ENCODE measurements at places on chromosomes 12 and 14.

- peak; percentile 32 for DNase-seq
Measured at GRCh38 chr14:34713681-34714319, 593 bp downstream of the CFL2 start.

DNA sequence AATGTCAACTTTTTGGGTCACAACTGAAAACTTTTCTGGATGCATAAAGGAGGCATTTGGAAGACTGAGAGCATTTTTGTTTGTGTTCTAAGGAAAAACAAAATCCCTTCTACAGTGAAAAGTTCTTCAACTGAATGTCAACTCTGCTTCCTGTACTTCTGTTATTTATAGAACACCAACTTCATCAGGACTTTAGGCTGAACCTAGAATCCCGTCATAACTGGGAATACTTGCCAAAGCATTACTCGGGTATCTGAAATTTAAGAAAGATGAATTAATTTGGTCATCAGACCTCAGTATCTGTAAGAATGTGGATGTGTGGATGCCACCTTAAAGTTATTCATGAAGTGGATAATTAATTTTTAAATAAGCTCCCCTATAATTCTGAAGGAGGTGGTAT, 73.2 kb downstream of the FERMT2 start:
- DNase-seq: no peak

DNA sequence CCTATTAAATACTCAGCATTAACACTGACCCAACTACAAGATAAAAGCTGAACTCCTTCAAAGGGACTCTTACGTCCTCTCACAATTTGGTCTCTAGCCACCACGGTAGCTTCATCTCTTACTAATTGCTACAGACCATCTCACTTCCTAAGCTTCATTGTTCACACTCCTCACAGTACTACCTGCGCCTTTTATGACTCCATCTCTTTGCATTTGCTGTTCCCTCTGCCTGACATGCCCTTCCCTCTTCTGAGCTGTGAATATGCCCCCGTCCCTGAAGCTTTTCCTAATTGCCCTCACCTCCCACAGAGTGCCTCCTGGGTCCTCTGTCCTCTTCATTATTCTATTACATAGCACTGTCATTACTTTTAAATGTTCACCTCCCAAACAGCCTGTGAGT, 2.5 kb downstream of the EEA1 start:
- DNase-seq: no peak

DNA sequence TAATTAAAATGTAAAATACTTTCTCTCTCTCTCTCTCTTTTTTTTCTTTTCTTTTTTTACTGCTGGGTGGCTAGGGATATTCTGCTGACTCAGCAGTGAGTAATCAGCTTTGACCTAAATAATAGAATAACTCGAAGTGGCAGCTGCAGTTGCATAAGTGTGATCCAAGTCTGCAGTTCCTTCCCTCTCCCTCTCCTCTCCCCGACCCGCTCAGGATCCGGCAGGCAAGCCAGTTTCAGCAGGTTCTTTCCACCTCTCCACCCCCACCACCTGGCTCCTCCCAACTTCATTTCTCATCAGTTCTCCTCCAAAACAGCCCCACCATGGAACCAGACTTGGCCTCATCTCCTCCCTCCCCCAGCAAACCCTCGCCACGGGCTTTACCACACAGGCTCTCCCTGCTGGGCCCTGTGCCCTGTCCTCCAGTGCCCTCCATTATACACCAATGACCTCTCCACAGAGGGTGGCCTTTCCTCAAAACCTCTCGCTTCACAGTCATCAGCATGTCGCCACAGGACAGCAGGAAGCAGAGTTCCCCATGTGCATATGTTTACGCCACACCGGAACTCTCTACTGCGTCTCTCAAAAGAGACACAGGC, 22.4 kb downstream of the SLC7A8 start:
- DNase-seq: peak; percentile 22

DNA sequence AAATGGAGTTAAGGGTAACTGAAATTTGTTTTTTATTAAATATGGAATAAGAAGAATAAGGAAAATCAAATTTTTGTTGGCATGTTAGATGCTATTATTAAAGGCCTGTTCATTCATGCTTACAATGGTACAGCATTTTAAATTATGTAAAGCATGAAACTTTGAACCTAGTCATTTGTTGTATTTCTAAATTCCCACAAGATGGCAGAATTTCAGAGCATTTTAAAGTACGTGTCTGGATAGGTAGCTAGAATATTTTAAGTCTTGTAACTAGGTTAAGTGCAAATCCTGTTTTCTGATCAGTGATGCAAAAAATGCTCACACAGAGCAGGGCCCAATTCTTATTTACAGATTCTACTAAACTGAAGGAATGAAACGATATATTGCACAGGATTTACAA, 585.6 kb upstream of the MIS18BP1 start:
- no peak for DNase-seq

DNA sequence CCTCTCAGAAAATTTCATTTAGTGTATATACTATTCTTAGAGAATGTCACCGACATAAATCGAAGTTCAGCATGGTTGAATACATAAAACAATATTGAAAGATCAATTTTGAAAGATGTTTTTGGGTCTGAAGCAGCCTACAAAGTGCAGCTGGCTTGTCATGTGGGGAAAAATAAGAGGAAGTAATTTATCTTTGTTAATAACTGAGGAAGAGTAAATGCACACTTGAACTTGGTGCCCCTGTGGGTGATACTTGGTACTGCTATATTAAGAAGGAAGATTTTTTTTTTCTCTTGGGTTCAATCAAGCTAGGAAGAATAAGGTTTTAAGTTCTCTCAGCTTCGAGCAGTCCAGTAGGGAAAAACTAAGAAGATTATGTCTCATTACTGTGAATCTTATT, 661.3 kb downstream of the RPL10L start:
- no peak for DNase-seq

DNA sequence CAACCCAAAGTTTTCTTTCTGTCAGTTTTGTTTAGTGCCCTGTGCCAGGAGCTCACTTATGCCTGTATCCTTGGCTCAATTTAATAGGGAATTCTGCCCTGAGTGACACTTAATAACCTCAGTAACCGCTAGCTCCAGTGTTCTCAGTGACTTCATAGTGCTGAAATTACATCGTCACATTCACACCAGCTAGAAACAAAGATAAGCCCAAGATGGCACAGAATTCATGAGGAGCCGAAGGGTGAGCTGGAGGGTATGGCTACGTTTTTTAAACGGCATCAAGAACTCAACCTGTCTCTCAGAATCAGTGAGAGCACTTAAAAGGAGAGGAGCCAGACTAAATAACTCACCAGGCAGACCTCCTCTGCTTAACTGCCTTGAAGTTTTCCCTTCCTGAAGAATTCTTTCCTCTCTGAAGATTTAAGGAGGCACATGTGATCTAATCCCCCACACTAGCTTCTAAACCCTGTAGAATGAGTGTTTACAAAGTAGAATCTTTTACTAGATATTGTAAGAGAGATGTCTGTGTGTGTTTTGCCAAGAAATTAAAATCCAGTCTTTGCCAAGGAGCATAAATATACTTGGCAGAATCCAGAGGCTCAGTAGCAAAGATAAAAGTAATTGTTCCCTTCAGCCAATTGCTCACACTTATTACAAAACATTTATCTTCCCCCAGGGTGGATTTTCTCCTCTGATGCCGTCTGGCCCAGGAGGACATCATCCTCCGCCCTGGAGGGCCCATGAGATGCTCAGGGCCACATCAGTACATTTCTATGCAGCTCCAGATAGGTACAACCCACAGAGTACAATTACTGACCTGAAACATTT, 37.3 kb downstream of the PTGER2 start:
- peak; percentile 47 for DNase-seq

DNA sequence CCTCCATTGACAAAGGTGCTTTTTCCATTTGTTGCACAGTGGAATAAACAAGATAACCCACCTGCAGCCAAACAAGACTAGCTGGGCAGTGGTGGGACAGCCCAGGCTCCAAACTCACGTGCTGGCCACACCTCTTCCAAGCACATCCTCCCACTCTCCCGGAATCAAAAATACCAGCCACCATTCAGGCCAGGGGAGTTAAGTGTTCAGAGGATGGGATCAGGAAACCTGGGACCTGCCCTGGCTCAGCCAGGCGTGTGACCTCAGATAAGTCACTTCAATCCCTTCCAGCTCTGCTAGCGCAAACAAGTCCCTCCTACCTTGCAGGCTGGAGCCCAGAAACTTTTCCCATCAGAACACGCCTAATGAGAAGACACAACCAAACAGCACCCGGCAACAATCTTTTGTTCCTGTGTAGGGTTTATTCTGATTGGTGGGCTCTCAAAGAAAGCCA, 43.3 kb downstream of the ACTN1 start:
- peak; percentile 27 for DNase-seq

- no peak for DNase-seq
Measured at GRCh38 chr12:113203852-113204760, 17.2 kb upstream of the TPCN1 start.

GRCh38 chr12:111850526-111850925, 8.5 kb downstream of the MAPKAPK5 start:
- DNase-seq: no peak

GRCh38 chr12:10849425-10849878, at the start of gene PRR4:
Gene PRR4, minus strand, starts transcription at chr12:10849475. Its CDS starts 38 bp downstream, at chr12:10849437.
- DNase-seq: no peak

DNA sequence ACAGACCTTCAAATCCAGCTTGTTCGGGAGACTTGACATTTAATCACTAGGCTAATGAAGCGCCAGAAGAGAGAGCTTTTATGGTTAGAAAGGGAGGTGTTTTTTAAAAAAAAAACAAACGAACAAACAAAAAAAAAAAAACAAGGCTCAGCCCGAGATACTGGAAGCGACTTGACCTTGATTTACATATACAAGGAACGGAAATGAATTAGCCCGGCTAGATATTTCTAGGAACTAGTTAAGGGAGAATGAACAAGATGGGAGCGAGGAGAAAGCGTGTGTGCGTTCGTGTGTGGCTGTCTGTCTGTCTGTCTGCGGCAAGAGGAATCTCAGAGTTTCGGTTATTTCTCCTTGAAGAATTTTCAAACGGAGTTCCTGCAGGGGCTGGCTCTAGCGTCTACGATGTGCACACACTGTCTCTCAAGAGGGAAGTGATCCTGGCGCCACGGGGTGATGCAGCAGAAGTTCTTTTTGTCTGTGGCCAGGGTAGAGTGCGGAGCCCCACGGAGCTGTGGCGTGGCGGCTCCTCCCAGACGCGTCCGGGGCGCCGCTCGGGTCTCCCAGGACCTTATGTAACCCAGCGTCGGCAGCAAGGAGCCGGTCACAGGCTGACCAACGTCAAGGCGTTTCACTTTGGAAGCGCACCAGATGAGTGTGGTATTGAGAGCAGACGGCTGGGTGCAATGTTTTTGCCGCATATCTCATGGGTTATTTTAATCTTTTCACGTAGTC, 18.8 kb downstream of the SOCS2 start:
- peak; percentile 59 for DNase-seq

GRCh38 chr12:124390442-124391097, 95.7 kb downstream of the RFLNA start:
- DNase-seq: peak; percentile 80

GRCh38 chr12:91316161-91316906, 133.7 kb upstream of the DCN start:
- DNase-seq: no peak

- DNase-seq: no peak
Measured at GRCh38 chr14:76088771-76089571, 62.8 kb upstream of the GPATCH2L start.

DNA sequence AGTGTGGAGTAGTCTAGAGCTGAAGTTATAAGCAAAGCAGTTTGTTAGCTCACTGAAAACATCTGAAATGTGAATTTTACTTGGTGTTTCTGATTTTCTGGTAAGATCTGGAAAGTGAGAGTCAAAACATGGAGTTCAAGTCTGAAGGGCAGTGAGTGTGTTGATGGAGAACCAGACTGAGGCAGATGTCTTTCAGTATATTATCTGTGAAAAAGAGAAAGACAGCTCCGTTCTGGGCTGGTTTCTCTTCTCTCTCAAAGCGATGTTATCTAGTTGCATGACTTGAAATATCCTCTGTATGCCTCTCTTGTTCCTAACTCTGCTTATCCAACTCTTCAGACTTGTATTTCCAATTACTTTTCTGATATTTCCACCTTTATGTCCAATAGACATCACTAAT, 381.9 kb upstream of the RGS6 start:
- no peak for DNase-seq

DNA sequence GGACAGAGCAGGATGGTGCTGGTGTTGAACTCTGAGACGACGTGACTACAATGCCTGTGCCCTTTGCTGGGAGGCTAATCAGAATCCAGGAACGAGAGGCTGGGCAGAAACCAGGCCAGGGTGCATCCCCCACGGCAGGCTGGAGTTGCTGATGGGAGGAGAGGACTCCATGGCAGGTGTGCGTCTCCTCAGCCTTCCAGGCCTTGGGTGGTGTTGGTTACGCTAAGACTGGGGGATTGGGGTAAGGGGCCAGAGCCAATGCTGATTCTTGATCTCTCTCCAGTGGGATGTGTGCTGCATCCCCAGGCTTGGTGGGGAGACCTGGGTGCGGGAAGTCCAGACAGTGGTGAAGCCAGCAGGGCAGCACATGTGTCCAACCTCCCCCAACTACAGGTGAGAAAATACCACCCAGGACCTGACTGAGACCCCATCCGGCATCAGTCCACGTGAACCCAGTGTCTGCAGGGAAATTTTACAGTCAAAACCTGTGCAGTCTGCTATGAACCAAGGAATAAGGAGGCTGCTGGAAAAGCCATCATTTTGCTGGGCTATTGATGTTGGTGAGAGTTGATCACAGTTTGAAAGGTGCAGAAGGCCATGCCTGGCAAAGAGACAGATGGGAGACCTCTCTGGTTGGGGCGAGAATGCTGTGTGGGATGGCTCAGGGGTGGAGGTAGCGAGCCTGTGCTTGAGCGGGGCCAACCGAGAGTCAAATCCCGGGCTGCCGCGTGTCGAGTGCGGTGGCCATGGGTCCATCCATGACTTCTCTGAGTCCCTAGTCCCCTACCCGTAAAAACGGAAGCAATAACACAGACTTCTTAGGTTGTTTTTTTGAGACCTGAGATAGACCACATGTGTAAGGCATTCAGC, 89.8 kb downstream of the NTF3 start:
- no peak for DNase-seq

GRCh38 chr12:117339104-117339503, 22.3 kb downstream of the NOS1 start:
- DNase-seq: no peak

GRCh38 chr12:129839679-129840078, 64.1 kb downstream of the TMEM132D start:
- DNase-seq: peak; percentile 6

DNA sequence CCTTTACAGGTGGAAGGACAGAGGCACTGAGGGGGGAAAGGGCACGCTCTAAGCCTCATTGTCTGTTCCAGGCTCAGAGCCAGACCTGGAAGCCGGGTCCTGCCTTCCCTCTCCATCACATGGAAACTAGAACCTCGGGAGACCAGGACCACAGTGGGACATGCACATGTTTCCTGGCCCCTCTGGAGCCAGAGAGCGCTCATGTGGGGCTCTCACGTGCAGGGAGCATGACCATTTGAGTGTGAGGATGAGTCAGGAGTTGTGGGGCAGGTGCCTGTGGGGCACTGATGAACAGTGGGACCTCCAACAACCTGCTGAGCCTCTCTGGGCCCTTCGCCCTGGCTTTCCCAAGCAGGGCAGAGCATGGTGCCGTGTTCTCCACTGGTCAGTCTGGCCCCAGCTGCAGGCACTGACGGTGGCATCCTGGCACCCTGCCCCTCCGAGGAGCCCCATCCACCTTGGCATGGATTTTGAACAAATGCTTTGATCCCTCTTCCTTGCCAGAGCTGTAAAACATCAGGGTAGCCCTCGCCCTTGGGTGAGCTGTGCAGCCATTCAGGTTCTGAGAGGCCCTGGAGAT, 100.2 kb downstream of the RIN3 start:
- no peak for DNase-seq

Data from RCC 7860 (cell line).